ENCODE measurements at places on chromosomes 1 and 21. TPM values are rescaled to one million over a fixed set of nuclear protein-coding genes. Genes with fewer than 3 reads are reported as not detected.

AMY2B gene
- total RNA-seq = 50.1 TPM

GRCh38 chr1:10475510-10475909 lies 760 bp downstream of the PEX14 start:
- DNase-seq = no peak

DNA sequence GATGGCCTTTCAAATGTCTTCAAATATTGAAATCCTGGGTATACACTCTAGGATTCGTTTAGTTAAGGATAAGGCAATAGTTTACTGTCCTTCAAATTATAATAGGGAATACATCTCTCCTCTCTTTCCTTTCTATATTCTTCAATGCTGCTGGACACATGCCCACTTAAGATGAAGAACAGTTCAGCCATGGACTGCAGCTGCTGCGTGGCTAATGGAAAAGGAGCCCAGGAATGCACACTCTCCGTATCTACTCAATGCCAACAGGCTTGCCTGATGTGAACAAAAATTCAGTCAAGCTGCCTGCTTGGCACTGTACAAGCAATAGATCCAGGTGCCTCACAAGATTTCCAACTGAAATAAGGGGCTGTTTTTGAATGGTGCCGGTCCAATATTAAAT lies 321.2 kb upstream of the LYPLAL1 start:
- no peak for DNase-seq

- DNase-seq = no peak
Measured at GRCh38 chr21:24367936-24368335, 1239.3 kb downstream of the MRPL39 start.

Data from sigmoid colon (tissue), 7 donors.